ENCODE measurements at places on chromosomes 11 and 22.

GRCh38 chr11:88363648-88364065 is 26.1 kb upstream of the CTSC start:
- no peak for DNase-seq

GRCh38 chr11:68383976-68384501 is 71.6 kb downstream of the LRP5 start:
- peak; percentile 76 for DNase-seq

GRCh38 chr11:69939551-69940245 is 120.5 kb upstream of the FGF3 start:
- no peak for DNase-seq

GRCh38 chr11:8239536-8240228 is 24.0 kb downstream of the LMO1 start:
- no peak for DNase-seq

DNA sequence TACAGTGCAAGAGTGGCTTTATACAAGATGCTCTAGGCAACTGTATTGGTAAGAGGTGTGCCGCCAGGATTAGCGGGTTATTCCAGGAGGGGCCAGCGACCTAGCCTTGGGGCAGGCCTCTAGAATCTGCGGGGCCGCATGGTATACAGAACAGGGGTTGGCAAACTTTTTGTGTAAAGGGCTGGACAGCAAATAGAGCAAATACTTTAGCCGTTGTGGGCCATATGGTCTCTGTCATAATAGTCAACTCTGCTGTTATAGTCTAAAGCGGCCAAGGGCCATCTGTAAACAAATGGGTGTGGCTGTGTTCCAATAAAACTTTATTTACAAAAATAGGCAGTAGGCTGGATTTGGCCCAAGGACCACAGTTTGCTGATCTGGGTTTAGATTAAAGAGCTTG is 32.6 kb downstream of the FBLN1 start:
- no peak for DNase-seq

DNA sequence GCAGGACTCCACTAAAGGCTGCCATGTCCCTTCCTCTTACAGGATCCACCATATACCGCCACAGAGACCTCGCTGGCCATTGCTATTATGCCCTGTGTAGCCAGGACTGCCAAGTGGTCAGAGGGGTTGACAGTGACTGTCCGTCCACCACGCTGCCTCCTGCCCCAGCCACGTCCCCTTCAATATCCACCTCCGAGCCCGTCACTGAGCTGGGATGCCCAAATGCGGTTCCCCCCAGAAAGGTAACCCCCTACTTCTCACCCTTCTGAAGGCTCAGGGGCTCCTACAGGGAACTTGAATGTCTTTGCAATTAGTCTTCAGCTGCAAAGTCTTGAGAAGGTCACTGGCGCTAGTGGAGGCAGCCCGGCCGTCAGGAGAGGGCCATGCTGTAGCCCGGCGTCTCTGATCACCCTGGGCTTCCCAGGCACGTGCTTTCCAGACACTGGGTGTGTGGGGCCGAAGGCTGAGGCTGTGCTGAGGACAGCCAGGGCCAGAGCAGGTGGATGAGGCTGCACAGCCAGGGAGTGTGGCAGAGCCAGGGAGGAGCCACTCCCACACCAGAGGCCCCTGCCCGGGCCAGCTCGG is 30.0 kb upstream of the MUC5B start:
- no peak for DNase-seq

DNA sequence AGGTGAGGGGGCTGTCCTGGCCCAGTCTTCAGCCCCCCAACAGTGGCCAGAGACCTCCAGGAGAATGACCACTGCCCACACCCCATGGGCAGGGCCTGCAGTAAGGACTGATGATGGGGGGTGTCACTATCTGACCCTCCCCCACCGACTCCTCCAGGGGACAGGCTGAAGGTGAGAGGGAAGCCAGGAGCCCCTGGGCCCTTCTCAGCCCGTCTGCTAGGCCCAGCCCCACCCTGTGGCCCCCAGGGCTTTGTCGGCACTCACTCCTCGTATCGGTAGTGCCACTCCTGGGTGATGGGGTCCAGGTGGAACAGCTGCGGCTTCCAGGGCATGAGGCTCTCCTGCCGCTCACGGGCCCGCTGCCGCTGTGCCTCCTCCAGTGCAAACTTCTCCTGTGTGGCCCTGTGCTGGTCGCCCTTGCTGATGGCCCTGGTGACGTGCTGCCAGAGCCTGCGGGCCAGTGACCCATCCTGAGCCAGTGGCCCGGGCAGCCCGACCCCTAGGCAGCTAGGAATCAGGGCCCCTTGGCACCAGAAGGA is 35.4 kb upstream of the CARS1 start:
- no peak for DNase-seq

GRCh38 chr11:67054346-67054835 is 2.3 kb upstream of the RHOD start:
- DNase-seq = no peak

GRCh38 chr11:27084518-27084917 is 43.9 kb downstream of the BBOX1 start:
- no peak for DNase-seq

GRCh38 chr22:50696251-50696798 is 23.7 kb downstream of the SHANK3 start:
- no peak for DNase-seq

GRCh38 chr11:115961159-115962003 is 457.2 kb upstream of the CADM1 start:
- no peak for DNase-seq

- no peak for DNase-seq
Measured at GRCh38 chr11:27672836-27673464, 27.3 kb downstream of the BDNF start.

DNA sequence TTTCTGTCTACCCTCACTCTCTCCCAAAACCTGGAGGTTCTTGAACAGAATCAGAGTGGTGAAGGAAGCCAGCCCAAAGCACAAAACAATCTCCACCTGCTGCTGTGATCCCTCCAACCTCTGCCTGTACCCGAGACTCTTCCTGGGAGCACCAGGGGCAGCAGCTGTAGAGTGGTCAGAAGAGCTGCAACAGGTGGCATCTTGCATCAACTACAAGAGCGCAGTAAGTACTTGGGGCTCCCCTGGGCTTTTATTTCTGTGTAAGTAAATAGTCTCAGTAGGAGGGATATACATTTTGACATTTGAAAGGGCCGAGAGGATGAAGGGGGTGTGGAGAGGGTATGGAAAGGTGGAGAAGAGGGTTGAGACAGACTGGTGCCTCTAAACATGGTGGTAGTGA is 8.3 kb upstream of the UBQLNL start:
- no peak for DNase-seq

DNA sequence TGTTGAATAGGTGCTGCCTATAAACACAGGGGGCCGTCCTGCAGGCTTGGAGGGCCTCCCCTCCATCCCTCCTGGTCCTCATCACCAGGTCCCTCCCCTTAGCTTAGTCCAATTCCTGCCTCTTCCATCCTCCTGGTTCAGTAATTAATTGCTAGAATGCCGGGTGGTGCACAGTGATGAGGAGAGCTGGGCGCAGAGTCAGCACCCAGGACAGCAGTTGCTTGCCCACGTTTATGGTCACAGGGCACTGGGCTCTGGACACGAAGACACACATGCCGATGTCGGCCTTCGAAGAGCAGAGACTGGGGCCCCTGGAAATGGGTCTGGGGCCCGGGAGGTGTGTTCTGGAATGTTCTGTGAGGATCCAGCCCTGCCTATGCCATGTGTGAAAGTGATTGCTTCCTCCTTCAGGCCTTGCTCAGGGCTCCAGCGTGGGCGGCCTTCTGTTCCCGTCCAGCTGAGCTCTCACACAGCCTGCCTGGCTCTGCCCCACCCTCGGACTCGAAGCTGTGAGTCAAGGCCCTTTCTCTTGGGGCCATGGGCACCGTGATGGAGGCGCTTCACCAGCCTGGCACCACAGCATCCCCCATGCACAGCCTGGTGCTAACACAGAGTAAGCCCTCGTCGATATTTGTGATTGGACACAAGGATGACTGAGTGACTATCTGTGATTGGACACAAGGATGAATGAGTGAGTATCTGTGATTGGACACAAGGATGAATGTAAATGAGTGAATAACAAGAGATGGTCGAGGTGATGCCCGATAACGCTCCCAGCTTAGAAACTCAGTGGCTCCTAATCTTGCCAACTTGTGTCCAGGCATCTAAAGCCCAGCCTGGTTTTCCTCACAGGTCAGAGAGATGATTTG is 884.7 kb downstream of the BRD1 start:
- DNase-seq = no peak

GRCh38 chr22:48389916-48390315 is 1437.8 kb downstream of the BRD1 start:
- DNase-seq = no peak

GRCh38 chr11:11582011-11582701 is 39.6 kb downstream of the GALNT18 start:
- no peak for DNase-seq

GRCh38 chr11:65432686-65433582 is 10.3 kb downstream of the NEAT1 start:
- DNase-seq = no peak

- DNase-seq = no peak
Measured at GRCh38 chr11:83092488-83093384, 21.0 kb upstream of the RAB30 start.

DNA sequence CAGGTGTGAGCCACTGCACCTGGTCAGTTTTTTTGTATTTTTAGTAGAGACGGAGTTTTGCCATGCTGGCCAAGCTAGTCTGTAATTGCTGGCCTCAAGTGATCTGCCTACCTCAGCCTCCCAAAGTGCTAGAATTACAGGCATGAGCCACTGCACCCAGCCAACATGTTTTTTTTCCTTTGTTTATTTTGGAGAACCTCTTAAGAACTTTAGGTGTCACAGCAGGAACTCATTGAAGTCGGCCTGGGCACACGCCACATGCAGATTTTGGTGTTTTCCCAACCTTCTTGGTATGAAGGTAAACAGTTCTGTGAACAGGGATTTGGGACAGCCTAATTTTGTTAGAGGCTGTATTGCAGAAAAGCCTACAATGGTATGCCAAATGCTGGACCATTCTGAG is 9.4 kb downstream of the DIXDC1 start:
- DNase-seq = no peak

GRCh38 chr11:14067686-14068085 is 105.2 kb downstream of the SPON1 start:
- DNase-seq = no peak

DNA sequence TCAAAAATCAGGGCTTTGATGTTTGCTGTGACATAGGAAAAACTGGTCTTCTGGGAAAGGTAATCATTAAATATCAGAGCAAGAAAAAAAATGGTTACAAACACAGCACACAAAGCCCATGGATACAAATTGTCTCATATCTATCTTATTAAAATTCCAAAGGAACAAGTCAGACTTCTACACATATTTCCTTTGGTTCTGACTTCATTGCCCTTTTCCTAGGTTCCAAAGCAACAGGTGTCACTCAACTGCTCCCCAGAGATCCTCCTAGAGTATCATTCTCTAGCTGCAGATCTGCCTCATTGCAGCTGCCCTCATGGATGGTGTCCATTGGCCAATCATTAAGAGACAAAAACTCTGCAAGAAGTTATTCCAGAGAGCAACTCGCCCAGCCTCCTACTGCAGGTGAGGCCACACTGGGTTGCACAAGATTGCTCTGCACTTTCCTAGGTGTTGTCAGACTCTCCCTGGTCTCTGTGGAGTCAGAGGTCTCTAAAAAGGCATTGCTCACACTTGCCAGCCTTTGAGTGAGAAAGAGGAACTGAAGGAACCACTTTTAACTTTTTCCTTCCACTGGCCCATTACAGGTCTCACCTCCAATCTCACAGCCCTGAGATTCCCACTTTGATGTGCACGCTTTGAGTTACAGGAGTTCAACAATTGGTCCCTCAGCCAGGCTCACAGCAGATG is 5.7 kb downstream of the DRICH1 start:
- no peak for DNase-seq

GRCh38 chr11:64674774-64675173 is 48.2 kb downstream of the NRXN2 start:
- DNase-seq = no peak

GRCh38 chr11:47148903-47149531 is 27.7 kb downstream of the ARFGAP2 start:
- DNase-seq = no peak

DNA sequence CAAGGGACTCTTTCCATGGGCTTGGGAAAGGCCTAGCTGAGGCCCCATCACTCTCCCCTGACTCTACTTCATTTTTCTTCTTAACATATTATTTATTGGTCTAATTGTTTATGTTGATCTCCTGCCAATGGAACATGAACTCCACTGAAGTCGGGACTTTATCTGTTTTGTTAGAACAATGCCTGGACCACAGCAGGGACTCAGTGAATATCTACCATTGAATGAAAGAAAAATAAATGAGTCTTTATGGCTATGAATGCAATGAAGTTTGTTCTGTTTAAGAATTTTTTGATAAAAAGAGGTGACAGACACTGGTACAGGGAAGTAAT is 112.3 kb downstream of the ADAMTS15 start:
- no peak for DNase-seq

DNA sequence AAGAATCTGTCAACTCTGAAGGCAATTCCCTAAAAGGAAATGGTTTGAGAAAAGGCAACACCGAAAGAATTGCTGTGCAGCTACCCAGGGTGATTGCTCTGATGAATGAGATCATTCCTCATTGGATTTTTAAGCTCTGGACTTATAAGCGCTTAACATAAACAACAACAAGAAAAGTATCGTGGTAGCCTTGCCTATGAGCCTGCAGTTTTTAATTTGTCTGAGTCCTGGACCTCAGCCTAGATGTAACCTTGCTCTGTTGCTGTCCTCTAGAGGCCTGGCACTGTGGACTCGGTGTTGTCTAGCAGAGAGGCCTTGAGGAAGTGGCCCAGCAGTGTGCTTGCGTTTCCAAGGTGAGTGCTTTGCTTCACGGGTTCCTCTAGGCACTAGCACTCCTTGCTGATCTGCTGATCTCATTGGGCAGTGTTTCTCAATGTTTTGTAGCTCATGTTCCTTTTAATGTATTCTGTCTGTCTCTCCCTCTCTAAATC is 20.4 kb downstream of the CCDC81 start:
- no peak for DNase-seq

GRCh38 chr11:57668434-57668782 is 494 bp downstream of the ZDHHC5 start:
- DNase-seq = peak; percentile 55

GRCh38 chr11:113274713-113275582 is 39.4 kb upstream of the TTC12 start:
- DNase-seq = no peak

- DNase-seq = no peak
Measured at GRCh38 chr11:65043881-65044501, 3.0 kb downstream of the SAC3D1 start.

- peak; percentile 36 for DNase-seq
Measured at GRCh38 chr22:21866833-21867527, 465 bp downstream of the MAPK1 start.

- no peak for DNase-seq
Measured at GRCh38 chr11:72369743-72370142, 64.6 kb downstream of the CLPB start.

Measured in stimulated activated CD4-positive, alpha-beta T cell treated with anti-CD3 and anti-CD28 coated beads, Interleukin-2, amount 100 ng/mL, for 24 hours (primary cell).